Activated T-helper 1 cell treated with anti-CD3 and anti-CD28 coated beads, Interleukin-12 subunit alpha, Interleukin-12 subunit beta, Interleukin-2, Interleukin-4 antibody, amounts not matched to agents 30 ng/mL and 10 ng/mL and 1 ng/mL, durations not matched to agents 14 hours and 24 hours and 36 hours (primary cell): ENCODE measurements at places on chromosomes 13 and 19. TPM values are rescaled to one million over a fixed set of nuclear protein-coding genes. Genes with fewer than 3 reads are reported as not detected.

Gene ZNF534
- total RNA-seq = not detected in 2 replicates

Gene PRR19
- total RNA-seq = 1.0 and 1.4 TPM in 2 replicates

Gene CAPN12
- total RNA-seq = 1.1 and 2.5 TPM in 2 replicates

Gene CERS1
- total RNA-seq = not detected in 2 replicates

Gene NTF4
- not detected in 2 replicates for total RNA-seq

Gene ZNF667
- total RNA-seq = 0.05 and 0.07 TPM in 2 replicates

Gene CLIP3
- total RNA-seq = 2.2 and 4.4 TPM in 2 replicates

Gene KLK15
- not detected in 2 replicates for total RNA-seq

Gene GPC6
- total RNA-seq = not detected in 2 replicates

Gene MCF2L
- total RNA-seq = 0.42 TPM in 1 of 2 replicates, not detected in the other

Gene ZNF134
- 8.4 and 9.4 TPM in 2 replicates for total RNA-seq

Gene WASF3
- 0.07 and 0.13 TPM in 2 replicates for total RNA-seq

GRCh38 chr19:1811472-1811894 lies 593 bp downstream of the ATP8B3 start:
- DNase-seq = no peak

DNA sequence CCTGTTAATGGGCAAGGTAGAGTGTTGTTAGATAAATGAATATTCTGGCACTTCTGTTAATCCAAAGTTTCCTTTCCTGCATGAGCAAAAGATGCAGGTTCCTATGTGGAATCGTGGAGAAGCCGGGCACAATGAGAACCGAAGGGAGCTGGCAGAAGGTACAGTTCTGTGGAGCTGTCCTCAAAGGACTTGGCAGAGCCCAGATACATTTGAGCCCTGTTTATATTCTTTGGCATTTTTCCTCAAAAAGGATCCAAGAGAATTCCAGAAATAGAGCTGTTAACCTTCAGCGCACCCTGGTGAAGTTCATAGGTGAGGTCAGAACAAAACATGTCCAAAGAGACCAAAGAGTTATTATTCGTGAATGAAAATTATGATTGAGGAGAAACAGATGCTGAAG lies 4.0 kb upstream of the DLEU7 start:
- DNase-seq = no peak

GRCh38 chr13:43444081-43444480 lies 342.7 kb downstream of the ENOX1 start:
- no peak for DNase-seq

DNA sequence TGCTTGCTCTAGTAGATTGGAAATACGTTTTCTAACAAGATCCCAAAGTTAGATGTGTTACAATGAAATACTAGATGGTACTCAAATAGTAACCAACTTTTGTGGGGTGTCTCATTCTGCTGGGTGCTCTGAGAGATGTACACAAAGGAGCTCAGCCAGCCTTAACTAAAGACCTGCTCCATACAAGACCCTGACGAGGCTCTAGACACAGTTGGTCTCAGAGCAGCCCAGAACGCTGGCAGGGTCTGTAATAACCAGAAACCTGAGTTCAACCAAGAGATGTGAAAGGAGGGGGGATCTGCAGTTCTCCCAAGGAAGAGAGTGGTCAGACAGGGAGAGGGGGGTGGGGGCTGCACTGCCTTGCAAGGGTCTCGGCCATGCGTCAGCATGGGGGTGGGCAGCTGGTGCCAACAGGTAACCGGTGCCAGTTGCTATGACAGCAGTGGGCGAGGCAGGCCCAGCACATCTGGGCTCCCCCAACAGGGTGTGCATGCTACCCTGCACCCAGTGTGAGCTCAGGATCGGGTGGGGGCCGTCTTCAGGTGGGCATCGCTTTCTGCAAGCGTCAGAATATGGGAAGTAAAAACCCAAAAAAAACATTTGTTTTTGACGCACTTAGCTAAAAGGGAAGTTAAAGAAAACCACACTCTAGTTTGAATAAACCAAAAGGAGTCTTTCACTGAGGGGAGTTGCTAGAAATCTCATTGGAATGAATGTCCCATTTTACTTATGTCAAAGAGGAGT lies 68.0 kb upstream of the GPR183 start:
- DNase-seq = no peak

DNA sequence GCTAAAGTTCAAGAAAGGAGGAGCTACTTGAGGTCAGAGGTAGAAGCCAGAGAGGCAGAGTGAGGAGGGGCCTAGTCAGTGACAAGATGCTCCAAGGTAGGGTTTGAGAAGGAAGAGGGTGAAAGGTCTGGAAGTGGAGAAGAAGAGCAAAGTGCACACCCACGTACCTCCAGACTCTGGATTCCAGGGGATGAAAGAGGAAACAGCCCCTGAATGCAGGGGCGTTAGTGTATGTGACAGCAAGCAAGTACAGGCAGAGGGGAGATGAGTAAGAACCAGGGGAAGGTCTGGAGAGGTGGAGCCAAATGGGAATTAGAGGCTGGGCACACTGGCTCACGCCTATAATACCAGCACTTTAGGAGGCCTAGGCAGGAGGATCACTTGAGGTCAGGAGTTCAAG lies 8.7 kb downstream of the RPS28 start:
- no peak for DNase-seq

DNA sequence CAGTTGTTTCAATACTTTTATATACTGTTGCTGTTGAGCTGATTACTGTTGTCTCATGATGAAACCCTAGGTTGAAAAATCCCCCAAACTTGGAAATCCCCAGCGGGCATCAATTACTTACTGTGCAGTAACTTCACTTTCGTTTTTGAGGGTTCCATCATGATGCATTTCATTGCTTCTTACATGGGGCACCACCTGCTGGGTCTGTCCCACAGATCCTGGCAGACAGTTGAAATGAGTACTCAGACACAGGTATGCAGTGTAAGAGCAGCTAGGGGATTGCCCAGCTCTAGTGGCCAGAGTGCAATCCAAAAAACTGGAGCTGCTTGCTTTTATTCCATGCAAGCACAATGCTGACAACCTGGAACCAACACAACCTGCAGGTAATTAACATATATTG lies 132.5 kb upstream of the ZNF91 start:
- no peak for DNase-seq

- no peak for DNase-seq
Observed at GRCh38 chr13:30121244-30121643, 186.1 kb downstream of the KATNAL1 start.

DNA sequence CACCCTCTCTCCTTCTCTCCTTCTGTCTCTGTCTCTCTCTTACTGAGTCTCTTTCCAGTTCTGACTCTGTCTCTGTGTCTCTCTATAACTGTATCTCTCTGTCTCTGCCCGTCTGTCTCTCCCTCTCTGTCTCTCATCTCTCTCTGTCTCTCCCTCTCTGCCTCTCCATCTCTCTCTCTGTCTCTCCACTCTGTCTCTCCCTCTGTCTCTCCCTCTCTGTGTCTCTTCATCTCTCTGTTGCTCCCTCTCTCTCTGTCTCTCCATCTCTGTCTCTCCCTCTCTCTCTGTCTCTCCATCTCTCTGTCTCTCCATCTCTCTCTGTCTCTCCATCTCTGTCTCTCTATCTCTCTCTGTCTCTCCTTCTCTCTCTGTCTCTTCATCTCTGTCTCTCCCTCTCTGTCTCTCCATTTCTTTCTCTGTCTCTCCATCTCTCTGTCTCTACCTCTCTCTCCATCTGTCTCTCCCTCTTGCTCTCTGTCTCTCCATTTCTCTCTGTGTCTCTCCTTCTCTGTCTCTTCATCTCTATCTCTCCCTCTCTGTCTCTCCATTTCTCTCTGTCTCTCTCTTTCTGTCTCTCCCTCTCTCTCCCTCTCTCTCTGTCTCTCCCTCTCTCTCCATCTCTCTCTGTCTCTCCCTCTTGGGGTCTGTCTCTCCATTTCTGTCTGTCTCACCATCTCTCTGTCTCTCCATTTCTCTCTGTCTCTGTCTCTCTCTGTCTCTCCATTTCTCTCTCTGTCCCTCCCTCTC lies 3.3 kb upstream of the MEIS3 start:
- no peak for DNase-seq

DNA sequence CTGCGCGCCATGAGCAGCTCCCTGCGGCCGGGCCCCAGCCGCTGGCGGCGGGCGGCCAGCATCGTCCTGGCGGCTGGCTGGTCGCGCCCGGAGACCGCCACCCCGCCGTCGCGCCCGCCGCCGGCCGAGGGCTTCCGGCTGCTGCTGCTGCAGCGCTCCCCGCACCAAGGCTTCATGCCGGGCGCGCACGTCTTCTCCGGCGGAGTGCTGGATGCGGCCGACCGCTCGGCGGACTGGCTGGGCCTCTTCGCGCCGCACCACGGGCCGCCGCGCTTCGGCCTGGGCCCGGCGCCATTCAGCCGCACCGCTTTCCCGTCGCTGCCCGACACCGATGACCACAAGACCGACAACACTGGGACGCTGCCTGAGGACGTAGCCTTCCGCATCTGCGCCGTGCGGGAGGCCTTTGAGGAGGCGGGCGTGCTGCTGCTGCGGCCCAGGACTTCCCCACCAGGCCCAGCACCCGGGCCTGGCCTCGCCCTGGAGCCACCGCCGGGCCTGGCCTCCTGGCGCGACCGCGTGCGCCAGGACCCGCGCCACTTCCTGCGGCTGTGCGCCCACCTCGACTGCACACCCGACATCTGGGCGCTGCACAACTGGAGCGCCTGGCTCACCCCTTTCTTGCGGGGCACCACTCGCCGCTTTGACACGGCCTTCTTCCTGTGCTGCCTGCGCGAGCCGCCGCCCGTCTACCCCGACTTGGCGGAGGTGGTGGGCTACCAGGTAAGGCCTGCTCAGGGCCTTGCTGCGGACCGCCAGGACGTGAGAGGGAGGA lies 518 bp downstream of the NUDT19 start:
- peak; percentile 64 for DNase-seq

GRCh38 chr19:2381148-2381820 lies 21.2 kb downstream of the TMPRSS9 start:
- DNase-seq = no peak

- no peak for DNase-seq
Observed at GRCh38 chr13:29878101-29878500, 27.7 kb upstream of the UBL3 start.

DNA sequence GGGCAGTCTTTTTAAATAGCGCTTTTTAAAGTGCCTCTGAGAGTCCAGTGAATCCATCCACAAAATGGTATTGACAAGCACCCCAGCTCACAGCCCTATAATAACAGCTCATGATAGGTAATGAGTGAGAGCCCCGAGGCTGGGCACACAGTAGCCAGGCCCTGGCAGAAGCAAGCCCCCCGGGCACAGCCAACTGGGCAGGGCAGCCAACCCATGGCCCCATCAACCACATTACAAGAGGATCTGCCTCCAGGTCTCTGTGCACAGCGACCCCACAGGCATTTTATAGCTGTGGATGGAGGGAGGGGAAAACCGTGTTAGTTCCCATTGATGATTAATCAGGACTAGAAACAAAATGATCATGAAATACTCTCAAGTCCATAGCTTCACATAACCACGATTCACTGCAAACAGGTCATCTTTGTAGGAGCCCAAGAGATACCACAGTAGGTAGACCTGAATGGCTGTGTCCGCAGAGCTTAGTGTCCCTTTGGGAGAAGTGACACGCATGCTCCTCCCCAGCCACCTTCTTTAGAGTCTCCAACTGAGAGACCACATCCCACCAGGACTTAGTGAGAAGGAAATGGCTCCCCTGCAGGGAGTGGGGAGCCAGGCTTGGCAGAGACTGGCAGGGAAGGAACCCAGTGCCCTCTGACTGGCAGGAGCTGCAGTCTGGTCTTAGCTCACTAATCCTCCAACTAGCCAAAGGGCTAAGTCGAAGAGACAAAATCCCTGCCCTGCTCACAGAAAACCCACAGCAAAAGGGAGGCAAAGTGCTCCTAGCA lies 4.3 kb upstream of the VSTM2B start:
- no peak for DNase-seq

GRCh38 chr19:45939792-45940514 lies 25.4 kb upstream of the NANOS2 start:
- no peak for DNase-seq

DNA sequence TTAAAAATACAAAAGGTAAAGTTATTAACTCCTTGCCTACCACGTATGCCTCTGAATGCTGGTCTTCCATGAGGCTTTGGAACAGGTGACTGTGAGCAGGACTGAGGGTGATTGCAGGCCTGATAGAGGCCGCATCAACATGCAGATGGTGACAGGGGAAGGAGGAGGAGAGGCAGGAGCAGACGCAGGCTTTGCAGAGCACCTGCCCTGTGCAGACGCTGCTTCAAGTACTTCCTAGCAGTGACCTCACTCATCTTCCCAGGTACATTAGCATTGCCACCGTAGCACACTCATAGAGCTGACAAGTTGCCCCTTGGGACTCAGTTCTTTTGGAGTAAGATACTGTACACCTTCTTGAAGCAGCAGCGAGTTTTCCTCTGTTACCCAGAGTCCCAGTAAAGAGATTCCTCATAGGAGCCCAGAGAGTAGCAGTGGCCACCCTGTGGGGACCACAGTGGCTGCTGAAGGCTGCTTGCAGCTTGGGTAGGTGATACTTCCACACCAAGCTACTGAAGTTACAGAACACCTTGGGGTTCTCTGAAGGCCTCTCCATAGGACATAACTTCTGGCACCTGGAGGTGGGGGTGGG lies 56.0 kb downstream of the ZNF536 start:
- DNase-seq = no peak

GRCh38 chr19:44602081-44602480 lies 11.3 kb upstream of the IGSF23 start:
- DNase-seq = no peak
